ENCODE measurements at places on chromosomes 4 and X. TPM values are rescaled to one million over a fixed set of nuclear protein-coding genes. Genes with fewer than 3 reads are reported as not detected.

Gene IL3RA
- total RNA-seq = 0.75 TPM

Gene PCDH11X
- total RNA-seq = not detected

Gene OTC
- not detected for total RNA-seq

Gene HSFX3
- total RNA-seq = not detected

Gene LRCH2
- total RNA-seq = not detected

Gene UVSSA
- total RNA-seq = 53.7 TPM

Gene KLHL4
- total RNA-seq = 1.5 TPM

Gene DCUN1D4
- total RNA-seq = 35.6 TPM

Gene TRIM60
- total RNA-seq = not detected

Gene SLC34A2
- 2.5 TPM for total RNA-seq

Gene LRBA
- 56.9 TPM for total RNA-seq

Gene ARMCX2
- 8.9 TPM for total RNA-seq

Gene RASL11B
- total RNA-seq = 0.32 TPM

Gene CT45A3
- total RNA-seq = not detected

Gene CCNA2
- total RNA-seq = 1.3 TPM

Gene CABS1
- not detected for total RNA-seq

Gene AFM
- not detected for total RNA-seq

Gene CITED1
- total RNA-seq = not detected

Gene IQSEC2
- 1.2 TPM for total RNA-seq

Gene USP17L10
- not detected for total RNA-seq

Gene SNCA
- total RNA-seq = 0.90 TPM

Gene TCEAL6
- not detected for total RNA-seq

Gene G6PD
- 52.4 TPM for total RNA-seq

Gene ERAS
- not detected for total RNA-seq

Gene OCIAD1
- total RNA-seq = 88.1 TPM

Gene CYSLTR1
- total RNA-seq = 11.7 TPM

Gene AVPR2
- not detected for total RNA-seq

Gene PPBP
- total RNA-seq = 24.7 TPM

Gene CENPE
- total RNA-seq = 5.1 TPM

Gene FDCSP
- not detected for total RNA-seq

Gene PPEF2
- 0.40 TPM for total RNA-seq

Gene SOWAHB
- not detected for total RNA-seq

Gene MCF2
- total RNA-seq = 0.92 TPM

Gene HHIP
- not detected for total RNA-seq

Gene BMPR1B
- total RNA-seq = not detected

Gene SMPX
- total RNA-seq = not detected

Data from T-cell (primary cell).